ENCODE measurements at places on chromosomes 16 and 17.

DNA sequence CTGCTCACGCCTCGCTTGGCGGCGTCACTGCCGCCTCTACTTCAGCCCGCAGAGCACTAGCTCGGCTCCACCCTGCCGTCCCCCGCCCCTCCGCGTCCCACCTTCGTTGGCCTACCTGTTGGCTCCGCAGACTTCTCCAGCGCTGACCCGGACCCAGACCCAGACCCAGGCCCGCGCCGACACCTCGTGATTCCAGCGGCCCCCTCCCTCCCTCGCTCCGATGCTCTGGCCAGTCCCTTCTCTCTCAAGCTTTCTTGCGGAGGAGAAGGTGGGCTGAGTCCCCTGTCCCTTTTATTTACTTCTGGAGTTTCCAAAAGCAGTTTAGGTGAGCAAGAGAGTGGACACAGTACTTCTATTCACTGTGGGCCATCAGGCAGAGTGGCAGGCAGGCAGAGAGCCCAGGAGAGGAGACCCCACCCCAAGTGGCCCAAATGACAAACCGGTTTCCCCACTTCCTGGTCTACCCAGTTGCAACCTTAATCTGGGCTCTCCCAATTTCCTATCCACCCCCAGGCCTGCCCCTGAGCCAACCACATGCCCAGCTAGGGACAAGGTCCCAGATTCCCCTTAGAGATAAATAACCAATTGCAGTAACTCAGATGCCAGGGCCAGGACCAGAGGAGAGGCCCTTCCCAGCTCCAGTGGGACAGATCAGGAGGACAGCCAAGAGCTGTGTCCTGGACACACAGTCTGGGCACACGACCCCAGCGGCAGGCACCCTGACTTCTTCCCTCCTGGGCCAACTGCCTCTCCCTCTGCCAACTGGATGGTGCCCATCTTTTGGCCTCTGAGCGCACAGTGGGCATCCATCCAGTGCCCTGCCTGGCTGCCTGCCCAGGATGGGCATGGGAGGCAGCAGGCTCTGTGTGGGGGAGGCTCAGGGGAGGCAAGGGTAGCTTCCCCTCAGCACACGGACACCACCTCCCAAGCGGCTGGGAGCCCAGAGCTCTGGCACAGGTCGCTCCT, 1.2 kb upstream of the SRCIN1 start:
- DNase-seq = no peak

- DNase-seq = no peak
Observed at GRCh38 chr16:10511829-10512228, 68.6 kb downstream of the EMP2 start.

DNA sequence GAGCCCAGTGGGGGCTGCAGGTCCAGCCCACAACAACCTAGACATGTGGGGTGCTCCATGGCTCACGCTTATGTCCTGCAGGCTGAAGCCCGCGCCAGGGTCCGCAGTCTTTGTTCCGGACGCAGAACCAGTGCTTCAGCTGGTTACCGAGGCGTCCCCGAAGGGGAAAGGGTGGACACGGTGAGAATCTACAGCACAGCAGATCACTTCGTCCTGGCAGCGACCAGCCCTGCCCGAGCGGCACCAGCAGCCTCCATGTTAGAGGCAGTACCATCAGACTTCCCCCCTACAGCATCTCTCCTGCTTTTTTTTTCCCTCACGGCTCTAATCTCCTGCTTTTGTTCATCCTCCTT, 1736.4 kb downstream of the TP53TG3F start:
- no peak for DNase-seq

DNA sequence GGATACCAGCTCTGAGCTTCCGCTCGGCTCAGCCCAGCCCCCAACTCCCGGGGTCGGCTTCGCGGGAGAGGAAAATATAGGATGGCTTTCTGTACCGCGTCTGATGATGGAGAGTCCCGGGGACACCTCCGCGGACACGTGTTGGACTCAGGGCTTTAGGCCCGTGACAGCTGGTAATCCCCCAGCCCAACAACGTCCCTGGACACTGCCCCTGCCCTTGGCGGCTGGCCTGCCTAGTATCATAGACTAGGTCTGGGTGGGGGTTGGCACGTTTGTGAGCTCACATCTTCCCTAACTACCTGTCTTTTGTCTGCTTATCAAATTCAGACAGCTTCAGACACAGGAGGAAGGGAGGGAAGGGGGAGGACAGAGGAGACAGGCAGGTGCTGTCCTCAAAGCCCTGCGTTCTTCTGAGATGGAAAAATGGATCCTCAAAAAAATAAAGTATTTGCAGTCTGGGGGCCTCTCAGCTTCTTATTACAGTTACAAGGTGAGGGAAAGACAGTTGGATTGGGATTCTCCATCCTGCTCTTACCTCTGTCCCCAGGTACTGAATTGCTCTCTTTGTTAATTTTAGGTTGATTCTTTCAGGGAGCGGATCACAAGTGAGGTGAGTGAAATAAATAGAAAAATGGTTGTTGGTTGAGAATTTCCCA, 698 bp downstream of the PSME3 start:
- no peak for DNase-seq

- no peak for DNase-seq
Observed at GRCh38 chr16:54953461-54953860, 22.8 kb downstream of the IRX5 start.

GRCh38 chr17:7838090-7839075, 4.4 kb downstream of the KDM6B start:
- DNase-seq = no peak

DNA sequence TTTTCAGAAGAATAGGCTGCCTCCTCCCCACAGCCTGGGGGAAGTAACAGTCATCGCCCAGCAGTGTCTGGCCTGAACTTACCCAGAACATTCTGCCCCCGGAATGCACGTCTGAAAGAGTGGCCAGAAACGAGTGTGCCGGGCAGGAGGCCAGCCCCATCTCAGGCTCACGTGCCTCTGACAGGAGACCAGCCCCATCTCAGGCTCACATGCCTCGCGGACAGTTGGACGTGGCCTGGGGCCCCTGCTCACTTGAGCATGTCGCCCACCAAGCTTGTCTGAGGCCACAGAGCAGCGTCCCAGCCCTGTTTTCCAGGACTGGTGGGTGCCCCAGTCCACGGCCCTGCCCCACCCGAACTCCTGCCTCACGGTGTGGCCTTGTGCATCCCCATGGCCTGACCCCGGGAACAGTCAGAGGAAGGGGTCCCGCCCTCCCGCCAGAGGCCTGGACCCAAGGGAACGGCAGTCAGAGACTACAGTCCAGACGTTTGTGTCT, 16.3 kb upstream of the CDH15 start:
- DNase-seq = no peak

- no peak for DNase-seq
Observed at GRCh38 chr17:2174468-2175293, 119.8 kb downstream of the HIC1 start.

GRCh38 chr16:27761816-27762215, 211.9 kb downstream of the KATNIP start:
- no peak for DNase-seq

DNA sequence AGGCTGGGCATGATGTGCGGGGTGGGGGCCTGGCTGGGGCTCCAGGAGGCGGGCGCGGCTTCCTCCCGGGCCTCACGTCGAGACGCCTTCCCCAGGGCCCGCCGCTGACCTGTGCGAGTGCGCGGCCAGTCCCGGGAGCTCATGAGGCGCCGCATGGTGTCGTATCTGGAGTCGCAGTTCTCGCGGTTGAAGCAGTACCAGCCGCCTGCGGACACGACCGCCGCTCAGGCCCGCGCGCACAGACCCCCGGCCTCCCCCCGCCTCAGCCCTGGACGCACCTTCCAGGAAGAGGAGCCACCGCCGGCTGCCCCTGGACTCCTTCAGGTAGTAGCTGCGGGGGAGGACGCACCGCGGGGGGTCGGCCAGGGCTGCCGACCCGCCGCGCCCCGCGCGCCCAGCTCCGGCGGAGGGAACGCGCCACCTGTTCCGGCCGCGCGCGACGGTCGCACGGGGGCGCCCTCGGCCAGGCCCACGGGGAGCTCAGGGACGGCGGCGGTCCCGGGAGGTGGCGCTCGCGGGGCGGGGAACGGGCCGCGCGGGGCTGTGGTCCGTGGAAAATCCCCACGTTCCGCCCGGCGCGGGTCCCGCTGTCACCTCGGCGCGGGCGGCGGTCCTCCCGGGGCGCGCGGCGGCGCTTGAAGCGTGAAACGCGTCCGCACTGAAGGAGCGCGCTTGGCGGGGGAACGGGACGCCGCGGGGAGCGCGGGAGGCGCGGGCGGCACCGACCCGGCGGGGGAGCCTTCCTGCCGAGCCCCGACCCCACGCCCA, 1.4 kb downstream of the NOTUM start:
- DNase-seq = peak; percentile 69

- DNase-seq = no peak
Observed at GRCh38 chr17:9837551-9838471, 12.1 kb downstream of the GLP2R start.

DNA sequence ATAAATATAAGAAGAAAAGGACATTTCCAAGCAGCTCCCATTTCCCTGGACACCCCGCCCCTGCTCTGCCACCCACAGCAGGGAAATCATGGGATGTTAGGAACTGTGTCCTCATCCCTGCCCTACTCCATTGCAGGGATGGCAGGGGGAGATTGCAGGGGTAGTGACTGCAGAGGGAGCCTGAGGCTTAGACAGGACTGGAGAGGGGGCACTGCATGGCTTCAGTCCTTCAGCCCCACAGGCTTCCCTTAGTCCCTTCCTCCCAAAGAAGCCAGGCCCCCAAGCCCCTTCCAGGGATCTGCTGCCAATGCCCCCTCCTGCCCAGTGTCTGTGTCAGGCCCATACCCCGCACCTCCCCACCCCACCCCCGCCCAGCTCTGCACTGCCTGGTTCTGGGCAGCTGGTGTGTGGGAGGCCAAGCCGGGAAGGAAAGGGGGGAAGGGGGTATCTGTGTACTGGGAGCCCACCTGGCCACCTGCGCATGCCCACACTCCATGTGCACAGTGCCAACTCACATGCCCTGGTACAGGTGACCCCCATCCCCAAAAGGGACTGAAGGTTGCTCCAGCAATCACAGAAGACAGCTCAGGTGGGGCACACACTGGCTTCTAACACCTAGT, 3.3 kb downstream of the RUNDC3A start:
- DNase-seq = no peak

DNA sequence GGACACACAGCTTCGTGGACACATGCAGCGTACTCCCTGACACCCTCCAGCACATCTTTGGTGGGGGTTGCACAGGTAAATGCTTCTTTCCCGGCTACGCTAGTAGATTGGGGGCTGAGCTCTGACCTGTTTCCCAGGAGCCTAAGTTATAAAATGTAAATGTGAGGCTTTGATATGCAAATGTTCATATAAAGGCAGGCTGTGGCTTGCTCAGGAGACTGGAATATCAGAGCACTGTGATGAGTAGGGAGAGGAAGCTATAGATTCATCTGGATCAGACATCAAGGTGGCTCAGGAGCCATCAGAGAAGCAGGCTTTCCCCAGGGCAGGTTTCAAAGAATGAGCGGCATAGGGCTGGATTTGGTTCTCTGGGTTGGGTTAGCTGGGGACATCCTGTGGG, 3.4 kb upstream of the ETV4 start:
- no peak for DNase-seq

DNA sequence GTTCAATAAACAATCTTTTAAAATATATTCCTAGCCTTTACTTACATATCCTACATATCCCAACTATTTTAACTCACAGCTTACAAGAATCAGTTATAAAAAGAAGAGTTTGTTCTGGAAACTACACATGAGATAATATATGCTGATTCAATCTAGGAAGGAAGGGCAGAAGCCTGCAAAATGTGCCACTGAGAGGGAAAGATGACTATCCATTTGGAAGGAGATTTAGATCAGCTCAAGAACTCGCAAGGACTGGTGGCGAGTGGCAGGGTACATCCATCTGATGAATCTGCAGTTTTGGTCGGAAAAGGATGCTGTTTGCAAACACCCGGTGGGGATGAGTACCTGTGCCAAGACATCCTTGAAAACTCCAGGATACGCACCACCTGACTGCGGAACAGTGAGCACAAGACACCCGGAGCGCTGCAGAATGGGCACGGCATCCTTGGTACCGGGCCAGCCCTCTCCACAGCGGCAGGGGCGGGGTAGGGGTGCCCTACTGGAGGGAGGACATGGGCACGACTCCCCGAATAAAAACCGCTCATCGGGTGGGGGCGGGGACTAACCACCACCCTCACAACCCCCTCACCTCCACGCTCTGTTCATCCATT, 723 bp downstream of the TRIM37 start:
- DNase-seq = peak; percentile 53

- DNase-seq = no peak
Observed at GRCh38 chr17:1714427-1714979, 4.3 kb upstream of the TLCD2 start.

DNA sequence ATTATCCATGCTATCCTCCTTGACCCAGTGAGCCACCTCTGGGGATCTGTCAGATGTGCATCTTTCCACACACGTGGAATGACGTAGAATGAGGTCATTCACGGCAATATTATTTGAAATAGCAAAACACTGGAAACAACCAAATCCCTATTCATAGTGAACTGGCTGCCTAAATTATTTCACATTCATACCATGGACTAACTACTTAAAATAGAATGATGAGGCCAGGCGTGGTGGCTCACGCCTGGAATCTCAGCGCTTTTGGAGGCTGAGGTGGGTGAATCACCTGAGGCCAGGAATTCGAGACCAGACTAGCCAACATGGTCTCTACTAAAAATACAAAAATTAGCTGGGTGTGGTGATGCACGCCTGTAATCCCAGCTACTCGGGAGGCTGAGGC, 75.5 kb downstream of the RAP1GAP2 start:
- no peak for DNase-seq

- DNase-seq = no peak
Observed at GRCh38 chr17:40437095-40437732, 6.0 kb upstream of the IGFBP4 start.

GRCh38 chr17:80798595-80799537, 192.8 kb upstream of the CHMP6 start:
- no peak for DNase-seq

- DNase-seq = no peak
Observed at GRCh38 chr16:53546988-53547391, 44.0 kb upstream of the AKTIP start.

GRCh38 chr16:29761882-29762281, 16.1 kb upstream of the C16orf54 start:
- DNase-seq = no peak

GRCh38 chr16:84949772-84950436, 61.4 kb downstream of the ZDHHC7 start:
- DNase-seq = no peak

DNA sequence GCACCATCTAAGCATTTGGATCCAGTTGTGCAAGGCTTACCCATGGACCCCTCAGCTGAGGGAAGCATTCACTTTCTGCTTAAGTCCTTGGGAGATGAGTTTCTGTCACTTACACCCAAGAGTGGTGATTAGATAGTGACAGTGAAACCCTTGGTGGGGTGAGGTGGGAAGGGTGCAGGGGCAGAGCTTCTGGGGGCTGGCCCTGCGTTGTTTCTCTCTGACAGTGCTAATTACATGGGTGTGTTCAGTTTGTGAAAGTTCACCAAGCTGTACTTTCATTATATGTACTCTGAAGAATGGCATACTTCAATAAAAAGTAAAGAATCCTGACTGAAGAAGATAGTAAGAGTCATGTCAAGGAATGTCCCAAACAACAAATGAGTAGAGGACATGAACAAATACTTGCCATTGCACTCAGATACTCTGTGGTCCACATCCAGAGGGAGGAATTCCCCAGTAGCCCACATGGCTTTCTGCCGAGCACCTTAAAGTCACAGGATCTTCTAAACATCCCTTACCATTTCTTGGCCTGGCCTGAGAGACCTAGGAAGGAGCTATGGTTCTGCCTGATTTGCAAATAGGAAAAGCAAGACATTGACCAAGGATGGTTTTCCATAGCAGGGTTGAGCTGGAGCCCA, 8.4 kb downstream of the CHST6 start:
- no peak for DNase-seq

- no peak for DNase-seq
Observed at GRCh38 chr17:69323806-69324205, 3.1 kb downstream of the ABCA5 start.

GRCh38 chr17:10125531-10126275, 72.7 kb downstream of the GAS7 start:
- DNase-seq = no peak
